ENCODE measurements at places on chromosomes 12 and 14.

- no peak for DNase-seq
Observed at GRCh38 chr12:132447327-132447720, 42.6 kb upstream of the FBRSL1 start.

DNA sequence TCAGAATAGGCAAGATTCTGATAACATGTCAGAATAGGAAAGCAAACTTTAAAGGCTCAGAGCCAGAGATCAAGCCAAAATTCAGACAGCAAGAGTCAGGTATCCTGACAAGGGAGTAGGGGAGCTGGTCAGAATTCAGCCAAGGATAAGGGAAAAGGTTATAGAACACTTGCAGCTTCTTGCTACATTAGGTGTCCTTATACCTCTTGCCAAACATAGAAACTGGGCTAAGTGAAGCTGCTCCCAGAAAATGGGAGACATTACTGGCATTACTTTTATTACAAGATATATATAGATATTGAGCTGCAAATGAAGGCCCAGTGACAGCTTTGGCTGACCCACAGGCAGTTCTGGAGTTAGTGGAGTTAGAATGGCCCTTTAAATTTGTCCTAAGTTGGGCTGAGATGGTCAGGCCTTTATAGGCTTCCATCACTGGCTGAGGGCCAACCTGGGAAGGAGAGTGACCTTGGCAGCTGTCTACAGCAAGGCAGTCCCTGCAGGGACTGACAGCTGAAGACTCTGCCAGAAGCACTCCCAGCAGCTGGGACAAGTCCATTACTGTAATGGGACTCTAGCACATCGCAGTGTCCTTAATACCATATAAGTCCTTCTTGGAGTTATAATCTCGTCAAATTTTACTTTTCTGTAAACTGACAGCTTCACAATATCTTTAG, 83.0 kb downstream of the LRRC9 start:
- no peak for DNase-seq

DNA sequence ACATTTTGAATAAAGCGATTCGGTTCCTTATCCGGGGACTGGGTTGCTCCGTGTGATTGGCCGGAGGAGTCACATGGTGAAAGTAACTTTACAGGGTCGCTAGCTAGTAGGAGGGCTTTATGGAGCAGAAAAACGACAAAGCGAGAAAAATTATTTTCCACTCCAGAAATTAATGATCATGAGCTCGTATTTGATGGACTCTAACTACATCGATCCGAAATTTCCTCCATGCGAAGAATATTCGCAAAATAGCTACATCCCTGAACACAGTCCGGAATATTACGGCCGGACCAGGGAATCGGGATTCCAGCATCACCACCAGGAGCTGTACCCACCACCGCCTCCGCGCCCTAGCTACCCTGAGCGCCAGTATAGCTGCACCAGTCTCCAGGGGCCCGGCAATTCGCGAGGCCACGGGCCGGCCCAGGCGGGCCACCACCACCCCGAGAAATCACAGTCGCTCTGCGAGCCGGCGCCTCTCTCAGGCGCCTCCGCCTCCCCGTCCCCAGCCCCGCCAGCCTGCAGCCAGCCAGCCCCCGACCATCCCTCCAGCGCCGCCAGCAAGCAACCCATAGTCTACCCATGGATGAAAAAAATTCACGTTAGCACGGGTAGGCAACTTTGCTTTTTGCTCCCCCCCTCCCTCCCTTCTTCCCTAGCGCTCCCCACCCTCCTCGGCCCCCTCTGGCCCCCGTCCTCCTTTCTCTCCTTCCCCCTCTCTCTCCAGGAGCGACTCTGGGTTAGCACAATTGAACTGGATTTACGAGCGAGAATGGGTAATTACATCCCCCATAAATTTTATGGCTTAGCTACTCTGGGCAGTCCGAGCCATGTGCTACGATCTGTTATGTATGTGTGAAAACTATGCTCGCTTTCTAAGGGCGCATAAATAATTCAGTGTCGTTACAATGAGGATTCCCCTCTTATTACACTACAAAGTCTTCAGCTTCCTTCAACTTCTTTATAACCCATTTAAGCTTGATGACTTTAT, at the start of gene HOXC4:
HOXC4 (plus strand) TSS at position 85 of the 991 bp plus-strand sequence; CDS start at position 173, 88 bp downstream.
- no peak for DNase-seq

DNA sequence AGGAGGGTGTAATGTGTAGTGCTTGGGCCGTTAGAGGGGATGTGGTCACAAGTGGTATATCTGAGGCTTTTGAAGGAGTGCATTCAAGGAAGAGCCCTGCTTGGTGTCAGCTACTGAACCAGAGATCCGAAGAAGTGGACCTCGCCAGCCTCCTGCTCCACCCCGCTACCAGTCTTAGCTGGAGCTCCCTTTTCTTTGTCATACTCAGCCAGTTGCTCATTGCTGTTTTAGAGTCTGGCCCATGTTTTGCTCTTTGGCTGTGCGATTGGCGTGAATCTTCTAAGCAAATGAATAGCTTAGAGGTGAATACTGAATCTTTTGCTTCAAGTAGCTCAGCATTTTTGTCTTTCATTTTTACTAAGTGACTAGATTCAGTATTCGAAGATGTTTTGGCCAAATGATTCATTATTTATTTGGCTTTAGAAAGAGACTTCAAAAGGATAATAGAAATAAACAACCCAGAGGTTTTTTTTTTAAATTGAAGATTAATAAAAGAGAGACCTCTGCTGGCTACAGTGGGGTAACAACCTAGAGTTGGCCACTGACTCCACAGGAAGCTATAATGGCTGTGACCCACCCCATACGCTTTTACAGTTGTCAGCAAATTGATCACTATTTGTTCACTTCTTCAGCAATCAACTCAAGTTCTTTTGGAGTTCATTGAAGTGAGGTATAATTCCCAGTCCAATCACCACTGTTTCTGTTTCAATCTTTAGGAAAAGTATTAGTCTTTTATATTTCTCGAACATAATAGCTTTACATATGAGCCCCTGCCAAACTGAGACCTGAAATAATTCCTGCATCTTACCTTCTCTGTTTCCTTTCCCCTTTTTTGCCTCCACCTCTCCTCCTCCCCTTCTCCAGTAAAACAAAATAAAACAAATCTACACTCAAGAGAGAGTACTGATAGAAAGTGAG, 19.9 kb downstream of the CDKN1B start:
- DNase-seq: peak; percentile 35

DNA sequence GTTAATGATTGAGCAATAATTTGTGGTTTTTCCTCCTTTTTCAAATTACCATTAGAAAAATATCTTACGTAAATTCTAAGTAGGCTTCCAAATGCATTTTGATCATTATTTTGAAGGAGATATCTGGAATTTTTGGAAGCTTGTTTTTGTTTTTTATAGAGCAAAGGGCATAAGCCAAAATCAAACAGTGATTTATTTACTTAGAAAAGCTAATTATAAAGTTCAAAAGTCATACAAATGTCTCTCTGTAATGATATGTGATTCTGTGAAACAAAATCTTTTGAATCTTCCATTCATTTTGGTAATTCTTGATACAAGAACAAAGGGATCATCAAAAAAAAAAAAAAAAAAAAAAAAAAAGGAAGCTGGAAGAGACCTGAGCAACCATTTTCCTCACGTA, 416.8 kb downstream of the ETNK1 start:
- DNase-seq: no peak

DNA sequence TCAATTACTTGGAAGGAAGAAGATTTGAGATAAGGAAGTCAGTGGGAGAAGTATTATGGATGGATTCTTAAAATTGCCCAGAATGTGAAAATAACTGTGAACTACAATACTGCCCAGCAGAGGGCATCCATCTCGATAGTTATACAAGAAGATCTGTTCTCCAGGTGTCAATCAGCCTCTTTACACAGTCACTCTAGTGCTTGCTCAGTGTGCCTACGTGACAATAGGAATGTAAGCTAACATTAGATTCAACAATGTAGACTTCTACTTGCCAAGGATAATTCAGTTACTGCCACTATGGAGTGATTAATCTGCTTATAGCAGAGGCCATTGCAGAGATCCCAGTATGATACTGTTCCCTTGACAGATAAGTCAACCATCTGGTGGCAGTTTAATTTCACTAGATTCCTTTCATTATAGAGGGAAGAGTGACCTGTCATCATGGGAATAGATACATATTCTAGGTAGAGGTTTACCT, 10.6 kb upstream of the MAP4K5 start:
- DNase-seq: peak; percentile 50

- no peak for DNase-seq
Observed at GRCh38 chr12:17866802-17867201, 223.2 kb downstream of the RERGL start.

DNA sequence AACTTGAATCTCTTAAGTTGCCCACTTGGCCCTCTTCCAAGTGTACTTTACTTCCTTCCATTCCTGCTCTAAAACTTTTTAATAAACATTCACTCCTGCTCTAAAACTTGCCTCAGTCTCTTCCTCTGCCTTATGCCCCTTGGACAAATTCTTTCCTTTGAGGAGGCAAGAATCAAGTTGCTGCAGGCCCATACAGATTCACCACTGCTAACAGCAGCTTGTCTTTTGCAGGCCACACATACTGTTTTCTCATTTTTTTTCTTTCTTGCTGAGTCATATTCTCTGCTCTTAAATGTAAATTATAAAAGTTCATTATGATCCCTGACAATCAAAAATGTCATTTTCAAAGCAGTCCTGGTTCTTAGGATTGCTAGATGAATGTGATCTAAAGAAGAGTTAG, 1820.8 kb upstream of the FLRT2 start:
- DNase-seq: no peak

- peak; percentile 41 for DNase-seq
Observed at GRCh38 chr12:123269395-123269892, 2.2 kb downstream of the CDK2AP1 start.

DNA sequence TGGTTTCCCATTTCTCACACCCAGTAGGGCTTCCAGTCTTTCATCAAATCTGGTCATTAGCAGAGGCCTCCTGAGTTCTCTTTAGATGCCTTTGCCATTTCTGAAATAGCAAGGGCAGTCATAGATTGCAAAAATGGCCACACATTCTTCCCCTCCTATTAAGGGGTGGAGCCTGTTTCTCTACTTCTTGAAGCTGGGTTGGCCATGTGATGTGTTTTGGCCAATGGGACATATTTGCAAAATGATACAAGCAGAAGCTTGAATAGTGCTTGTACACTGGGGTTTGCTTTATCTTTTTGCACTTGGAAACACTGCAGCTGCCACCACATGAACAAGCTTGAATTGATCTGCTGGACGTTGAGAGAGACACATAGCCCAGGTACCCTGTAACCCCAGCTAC, 109.3 kb downstream of the VRK1 start:
- peak; percentile 7 for DNase-seq

DNA sequence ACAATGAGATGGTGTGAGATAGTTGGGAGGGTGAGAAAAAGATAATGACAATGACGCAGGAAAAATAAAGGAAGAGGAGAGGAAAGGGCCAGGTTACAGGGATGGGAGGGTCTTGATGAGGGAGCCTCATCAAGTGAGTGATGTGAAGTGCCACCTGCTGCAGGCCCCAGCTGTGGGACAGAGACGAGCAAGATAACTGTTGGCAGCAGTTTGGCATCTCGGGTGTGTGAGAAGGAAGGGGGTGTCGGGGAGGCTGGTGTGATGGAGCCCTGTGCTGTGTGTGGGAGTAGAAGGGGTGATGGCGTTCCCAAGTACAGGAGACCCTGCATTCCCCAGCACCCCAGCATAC, 11.4 kb upstream of the TAC3 start:
- no peak for DNase-seq

GRCh38 chr12:76929499-76929898, 50.7 kb upstream of the CSRP2 start:
- DNase-seq: no peak

DNA sequence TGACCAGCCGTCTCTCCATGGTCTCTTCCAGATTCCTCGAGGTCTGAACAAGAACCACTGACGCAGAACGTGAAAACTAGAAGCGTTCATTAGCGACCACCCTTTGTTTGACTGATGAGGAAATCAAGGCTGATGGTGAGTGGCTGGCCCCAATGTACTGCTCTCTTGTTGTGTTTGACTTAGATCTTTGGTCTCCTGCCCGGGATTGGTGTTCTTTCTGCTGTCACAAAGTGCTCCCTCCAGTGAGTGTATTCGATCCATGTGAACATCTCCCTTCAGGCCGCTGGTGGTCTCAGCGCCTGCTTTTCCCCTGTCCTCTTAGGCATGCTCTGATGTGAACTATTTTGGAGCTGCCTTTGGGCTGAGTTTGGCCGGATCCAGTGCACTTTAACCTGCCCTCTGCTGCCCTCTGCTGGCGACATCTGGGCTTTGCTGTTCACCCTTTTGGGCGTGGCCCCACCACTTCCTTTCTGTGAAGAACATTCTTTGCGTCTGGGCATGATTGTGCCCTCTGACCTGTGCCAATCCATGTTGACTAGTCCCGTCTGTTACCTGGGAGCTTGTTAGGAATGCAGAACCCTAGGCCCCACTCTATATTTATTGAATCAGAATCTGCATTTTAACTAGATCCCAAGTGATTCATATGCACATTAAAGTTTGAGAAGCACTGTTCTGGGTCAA, 279.1 kb downstream of the TTC6 start:
- peak; percentile 76 for DNase-seq

- peak; percentile 17 for DNase-seq
Observed at GRCh38 chr14:68501614-68502052, 291.2 kb downstream of the ZFP36L1 start.

GRCh38 chr14:53902307-53902706, 54.3 kb downstream of the BMP4 start:
- DNase-seq: no peak

GRCh38 chr14:33714527-33715226, 236.2 kb downstream of the EGLN3 start:
- DNase-seq: no peak

DNA sequence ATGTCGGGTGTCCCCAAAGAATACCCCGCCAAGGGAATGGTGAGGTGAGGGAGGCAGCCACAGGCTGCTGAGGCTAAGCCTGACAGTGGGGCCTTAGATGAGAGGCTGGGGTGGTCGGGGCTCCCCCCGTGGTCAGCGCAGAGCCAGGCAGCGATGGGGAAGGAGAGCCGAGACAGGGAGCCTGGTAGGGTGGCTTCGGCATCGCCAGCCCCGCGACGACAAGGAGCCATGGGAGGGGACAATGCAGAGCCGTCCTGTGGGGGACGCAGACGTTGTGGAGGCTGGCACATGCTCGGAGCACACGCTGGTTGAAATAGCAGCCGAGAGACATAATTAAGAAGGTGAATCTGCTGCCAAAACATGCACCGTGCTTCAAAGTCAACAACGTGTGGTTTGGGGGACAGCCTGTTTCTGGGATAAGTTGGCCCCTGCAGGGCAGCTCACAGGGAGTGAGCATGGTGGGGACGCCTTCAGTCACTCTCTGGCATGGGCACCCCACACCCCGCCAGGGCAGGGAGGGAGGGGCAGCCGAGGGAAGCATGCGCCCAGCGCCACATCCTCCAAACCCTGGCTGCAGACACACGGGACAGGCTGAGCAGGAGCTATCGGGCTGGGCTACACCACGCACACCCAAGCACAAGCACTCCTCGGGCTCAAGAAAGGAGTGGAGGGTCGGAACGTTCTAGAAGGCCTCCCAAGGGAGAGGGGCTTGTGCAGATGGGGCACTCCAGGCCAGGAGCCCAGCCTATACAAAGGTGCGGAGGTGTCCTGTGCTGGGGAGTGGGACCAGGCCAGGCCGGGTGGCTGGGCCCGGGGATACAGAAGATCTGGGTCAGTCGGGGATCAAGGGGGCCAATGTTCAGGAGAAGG, 66.6 kb upstream of the C14orf180 start:
- no peak for DNase-seq

Data from inflammatory macrophage (primary cell).